ENCODE measurements at places on chromosomes 16 and 17. TPM values are rescaled to one million over a fixed set of nuclear protein-coding genes. Genes with fewer than 3 reads are reported as not detected.

- DNase-seq = peak; percentile 43
Measured at GRCh38 chr17:29368926-29369325, 21.2 kb upstream of the TAOK1 start.

DNA sequence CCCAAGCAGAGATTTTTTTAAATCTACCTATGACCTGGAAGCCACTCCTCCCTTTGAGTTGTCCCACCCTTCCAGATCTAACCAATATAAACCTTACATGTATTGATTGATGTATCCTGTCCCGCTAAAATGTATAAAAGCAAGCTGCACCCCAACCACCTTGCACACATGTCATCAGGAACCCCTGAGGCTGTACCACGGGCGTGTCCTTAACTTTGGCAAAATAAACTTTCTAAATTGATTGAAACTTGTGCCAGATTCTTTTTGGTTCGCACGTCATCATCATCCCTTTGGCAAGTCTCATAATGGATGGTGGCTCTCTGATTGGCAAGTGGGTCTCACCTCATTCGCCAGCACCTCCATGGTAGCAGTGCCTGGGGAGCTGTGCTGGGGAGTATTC, 60.2 kb downstream of the CNGB1 start:
- no peak for DNase-seq

- no peak for DNase-seq
Measured at GRCh38 chr17:67574658-67575293, 143.0 kb upstream of the NOL11 start.

Gene MAPT
- 4.2 TPM for total RNA-seq

- no peak for DNase-seq
Measured at GRCh38 chr16:86794216-86794864, 216.0 kb downstream of the FOXL1 start.
